Stimulated activated CD4-positive, alpha-beta T cell treated with anti-CD3 and anti-CD28 coated beads, TNF-alpha, amount 100 ng/mL, for 4 hours (primary cell): ENCODE measurements at places on chromosomes 16 and 17.

DNA sequence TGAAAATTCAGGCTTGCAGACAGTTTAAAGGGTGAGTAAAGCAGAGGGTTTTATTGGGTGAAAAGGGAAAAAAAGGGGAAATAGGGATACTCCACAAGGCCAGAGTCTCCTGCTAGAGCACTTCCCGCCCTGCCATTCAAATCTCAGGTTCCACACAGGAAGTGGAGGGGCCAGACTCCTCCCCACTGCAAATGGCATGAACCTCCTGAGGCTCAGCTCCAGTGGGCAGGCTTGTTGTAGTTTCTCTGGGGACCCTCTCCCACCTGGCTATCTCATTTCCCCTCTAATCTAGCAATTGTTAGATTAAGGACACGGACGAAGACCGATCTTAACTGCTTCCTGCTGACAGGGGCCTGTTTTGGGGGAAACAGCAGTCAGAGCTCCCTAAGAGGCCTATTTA lies 43.4 kb downstream of the TAOK1 start:
- DNase-seq: no peak

DNA sequence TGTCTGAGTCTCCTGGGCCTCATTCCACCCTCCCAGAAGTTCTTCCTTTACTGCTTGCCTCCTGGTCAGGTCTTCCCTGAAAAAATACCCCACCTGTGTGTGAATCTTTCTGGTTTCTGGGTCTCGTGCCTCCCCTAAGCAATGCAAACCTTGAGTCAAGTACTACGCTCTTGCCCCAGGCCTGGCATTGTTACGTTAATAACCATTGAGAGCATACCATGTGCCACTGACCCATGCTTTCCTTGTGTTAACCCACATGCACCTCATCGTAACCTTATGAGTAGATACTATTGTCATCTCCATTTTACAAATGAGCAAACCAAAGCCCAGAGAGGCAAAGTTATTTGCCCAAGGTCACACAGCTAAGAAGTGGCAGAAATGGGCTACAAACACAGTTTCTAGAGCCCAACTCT lies 25.4 kb upstream of the TOB1 start:
- no peak for DNase-seq

- no peak for DNase-seq
Measured at GRCh38 chr17:79041723-79042420, 17.9 kb downstream of the C1QTNF1 start.

DNA sequence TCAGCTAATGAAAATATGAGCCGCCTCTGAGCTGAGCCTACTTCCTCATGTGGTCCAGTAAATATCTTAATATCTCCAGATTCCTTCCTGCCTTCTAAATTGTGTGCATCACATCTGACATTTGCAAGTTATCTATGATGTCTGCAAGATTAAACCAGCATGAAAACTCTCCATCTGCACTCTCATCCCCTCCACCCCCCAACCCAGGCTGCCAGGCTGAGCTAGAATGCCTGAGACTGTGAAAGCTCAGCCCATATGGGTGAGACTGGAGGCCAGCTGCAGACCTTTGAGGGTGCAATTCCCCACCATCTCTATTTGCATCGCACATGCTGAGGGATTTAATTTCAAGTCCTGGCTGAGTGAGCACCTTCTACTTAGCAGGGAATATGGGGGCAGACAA lies 82.8 kb downstream of the ASIC2 start:
- DNase-seq: no peak

- no peak for DNase-seq
Measured at GRCh38 chr17:61750656-61751055, 112.7 kb downstream of the BRIP1 start.

DNA sequence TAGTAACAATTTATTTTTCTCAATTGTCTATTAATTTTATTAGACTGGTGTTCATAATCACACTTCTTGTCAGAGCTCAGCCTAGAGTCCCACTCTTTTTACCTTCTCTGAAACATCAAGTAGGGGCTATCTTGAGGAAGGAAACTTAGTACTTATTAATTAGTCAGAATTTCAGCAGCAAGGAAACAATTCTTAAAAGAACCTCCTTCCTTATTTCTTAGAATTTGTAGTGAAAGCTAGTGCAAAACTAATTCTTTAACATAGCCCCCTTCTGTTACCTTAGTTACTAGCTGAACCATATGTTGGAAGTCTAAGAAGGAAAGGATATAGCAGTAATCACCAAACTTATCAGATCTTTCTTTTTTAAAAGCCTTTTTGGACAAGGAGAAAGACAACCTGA lies 35.2 kb downstream of the MAP2K4 start:
- DNase-seq: no peak

GRCh38 chr16:12673466-12673865 lies 130.2 kb downstream of the CPPED1 start:
- no peak for DNase-seq

DNA sequence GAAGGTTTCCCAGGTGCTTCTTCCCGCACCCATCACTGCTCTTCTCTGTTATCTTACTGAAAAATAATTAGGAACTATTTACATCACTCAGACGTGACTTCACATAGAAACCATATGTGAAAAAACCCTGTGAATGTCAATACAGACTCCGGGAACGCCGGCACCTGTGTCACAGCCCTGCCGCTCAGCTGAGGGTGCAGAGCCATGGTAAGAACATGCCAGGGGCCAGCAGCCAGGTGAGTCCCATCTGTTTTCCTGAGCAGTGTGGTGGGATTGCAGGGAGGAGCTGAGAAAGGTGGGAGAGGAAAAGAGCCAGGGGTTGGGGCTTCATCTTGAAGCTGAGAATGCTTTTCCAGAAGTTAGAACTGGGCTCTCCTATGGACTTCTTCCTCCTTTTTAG lies 13.7 kb downstream of the FOXF1 start:
- no peak for DNase-seq

- no peak for DNase-seq
Measured at GRCh38 chr17:66449418-66449977, 147.1 kb downstream of the PRKCA start.

- no peak for DNase-seq
Measured at GRCh38 chr17:45032174-45032541, 19.3 kb downstream of the DCAKD start.
